ENCODE measurements at places on chromosomes 13 and 19.

DNA sequence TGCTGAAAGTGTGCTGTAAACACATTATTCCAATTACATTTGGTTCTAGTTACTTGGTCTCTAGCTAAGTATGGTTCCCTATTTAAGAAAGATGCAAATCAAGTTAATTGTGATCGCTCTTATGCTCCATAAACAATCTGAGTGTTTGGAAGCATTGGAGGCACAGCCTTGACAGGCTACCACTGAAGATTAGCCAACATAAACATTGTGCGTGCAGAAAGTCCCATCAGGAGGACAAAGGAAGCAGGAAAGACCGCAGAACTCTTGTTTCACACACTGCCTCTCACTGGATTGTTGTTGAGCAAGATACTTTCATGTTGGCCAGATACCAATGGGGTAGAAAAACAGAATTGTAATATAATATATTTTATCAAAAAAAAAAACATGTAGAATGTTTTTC, 814.4 kb downstream of the EFNB2 start:
- DNase-seq, result no peak

GRCh38 chr19:54364775-54365257, at the start of gene LAIR1:
TSS of gene LAIR1 (minus strand) at chr19:54364931. CDS start at chr19:54364804, 127 bp downstream.
- DNase-seq, result no peak

DNA sequence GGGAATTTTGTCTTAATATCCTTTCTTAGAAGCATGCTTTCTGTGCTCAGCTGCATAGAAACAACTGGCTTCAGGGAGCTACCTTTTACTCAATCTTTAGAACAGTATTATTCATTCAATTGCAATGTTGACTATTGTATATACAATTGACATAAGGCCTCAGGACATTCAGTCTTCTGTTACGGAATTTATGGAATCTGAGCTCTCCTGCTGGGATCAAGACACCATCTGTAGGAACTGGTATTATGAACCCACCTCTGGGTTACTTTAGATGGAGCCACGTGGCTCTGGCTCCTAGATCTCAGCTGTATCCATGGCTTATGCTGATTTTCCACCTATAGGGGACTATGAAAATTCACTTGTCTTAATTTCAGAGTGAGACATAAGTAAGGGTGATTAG, 716.2 kb upstream of the GPC6 start:
- no peak for DNase-seq

DNA sequence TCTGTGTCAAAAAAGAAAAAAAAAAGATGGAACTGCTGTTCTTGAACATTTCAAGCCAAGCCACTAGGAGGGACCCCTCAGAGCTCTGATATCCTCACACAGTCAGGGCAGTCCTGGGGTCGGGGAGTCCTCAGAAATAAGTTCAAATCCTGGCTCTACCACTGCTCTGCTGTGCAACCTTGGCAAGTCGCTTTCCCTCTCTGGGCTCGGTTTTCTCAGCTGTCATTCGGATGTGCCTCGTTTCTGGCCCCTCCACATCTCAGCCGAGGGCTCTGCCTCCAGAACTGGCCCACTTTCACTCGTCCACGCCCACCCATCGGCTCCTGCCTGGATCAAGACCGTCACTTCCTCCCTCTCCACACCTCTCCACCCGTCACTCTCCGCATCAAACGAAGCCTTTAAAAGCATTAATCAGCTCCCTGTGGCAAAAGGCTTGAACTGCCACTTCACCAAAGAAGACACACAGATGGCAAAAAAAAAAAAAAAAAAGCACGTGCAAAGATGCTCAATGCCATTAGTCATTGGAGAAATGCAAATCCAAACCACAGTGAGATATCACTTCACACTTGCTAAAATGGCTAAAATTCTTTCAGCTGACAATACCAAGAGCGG, 7.4 kb upstream of the ZNRF4 start:
- no peak for DNase-seq

DNA sequence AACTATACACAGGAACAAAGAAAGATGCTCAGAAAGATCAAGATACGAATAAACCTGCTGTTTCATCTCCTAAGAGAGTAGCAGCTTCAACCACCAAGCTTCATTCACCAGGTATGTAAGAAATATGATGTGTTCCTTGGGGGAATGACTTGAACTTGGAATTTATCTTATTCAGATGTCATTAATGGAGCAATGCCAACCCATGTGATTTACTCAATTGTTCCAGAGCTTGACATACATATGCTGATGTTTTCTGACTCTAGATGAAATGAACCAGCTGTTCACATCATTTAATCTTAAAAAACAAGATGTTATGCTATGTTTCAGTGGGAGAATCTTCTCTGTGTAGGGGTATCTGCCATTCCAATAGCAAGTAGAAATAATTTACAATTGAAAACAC, 270.9 kb downstream of the SLC7A1 start:
- no peak for DNase-seq

- no peak for DNase-seq
These were observed 21.6 kb upstream of the CCL25 start for GRCh38 chr19:8030960-8031359.

DNA sequence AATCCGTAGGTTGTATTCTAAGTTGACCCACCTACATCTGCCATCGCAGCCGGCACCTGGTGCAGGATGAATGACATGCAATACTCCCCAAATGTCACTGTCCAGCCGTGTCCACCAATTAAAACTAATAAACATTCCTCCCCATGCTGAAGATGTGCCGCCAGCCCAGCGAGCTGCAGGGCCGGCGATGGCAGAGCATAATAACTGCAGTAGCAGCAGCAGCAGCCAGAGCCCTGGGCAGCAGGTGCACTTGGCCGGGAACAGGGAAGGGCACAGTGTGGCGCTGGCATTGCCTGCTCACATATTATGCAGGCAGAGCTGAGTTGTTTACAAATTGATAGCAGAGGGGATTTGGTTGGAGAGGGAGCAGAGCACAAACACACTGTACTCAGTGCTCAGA, 754.9 kb downstream of the OLFM4 start:
- no peak for DNase-seq

- no peak for DNase-seq
These were observed 15.3 kb downstream of the ZAR1L start for GRCh38 chr13:32299893-32300292.

- DNase-seq, result no peak
These were observed 1.8 kb downstream of the PTGER1 start for GRCh38 chr19:14473073-14473977.

GRCh38 chr19:3625996-3626472, 556 bp downstream of the CACTIN start:
- no peak for DNase-seq

GRCh38 chr13:88895261-88895941, 1224.2 kb downstream of the SLITRK5 start:
- no peak for DNase-seq

GRCh38 chr13:103134271-103134670, 68.1 kb upstream of the SLC10A2 start:
- DNase-seq, result no peak

- no peak for DNase-seq
These were observed 102.1 kb downstream of the ATP8A2 start for GRCh38 chr13:25473864-25474263.

DNA sequence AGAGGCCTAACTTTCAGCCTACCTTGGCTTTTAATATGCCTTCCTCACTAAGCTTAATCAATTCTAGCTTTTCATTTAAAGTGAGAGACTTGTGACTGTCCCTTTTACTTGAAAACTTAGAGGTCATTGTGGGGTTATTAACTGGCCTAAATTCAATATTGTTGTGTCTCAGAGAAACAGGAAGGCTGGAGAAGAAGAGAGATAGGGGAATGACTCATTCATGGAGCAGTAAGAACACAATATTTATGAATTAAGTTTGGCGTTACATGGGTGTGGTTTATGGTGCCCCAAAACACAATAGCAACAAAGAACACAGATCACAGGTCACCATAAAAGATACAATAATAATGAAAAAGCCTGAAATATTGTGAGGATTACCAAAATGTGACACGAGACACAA, 612.1 kb downstream of the TBC1D4 start:
- DNase-seq, result no peak

DNA sequence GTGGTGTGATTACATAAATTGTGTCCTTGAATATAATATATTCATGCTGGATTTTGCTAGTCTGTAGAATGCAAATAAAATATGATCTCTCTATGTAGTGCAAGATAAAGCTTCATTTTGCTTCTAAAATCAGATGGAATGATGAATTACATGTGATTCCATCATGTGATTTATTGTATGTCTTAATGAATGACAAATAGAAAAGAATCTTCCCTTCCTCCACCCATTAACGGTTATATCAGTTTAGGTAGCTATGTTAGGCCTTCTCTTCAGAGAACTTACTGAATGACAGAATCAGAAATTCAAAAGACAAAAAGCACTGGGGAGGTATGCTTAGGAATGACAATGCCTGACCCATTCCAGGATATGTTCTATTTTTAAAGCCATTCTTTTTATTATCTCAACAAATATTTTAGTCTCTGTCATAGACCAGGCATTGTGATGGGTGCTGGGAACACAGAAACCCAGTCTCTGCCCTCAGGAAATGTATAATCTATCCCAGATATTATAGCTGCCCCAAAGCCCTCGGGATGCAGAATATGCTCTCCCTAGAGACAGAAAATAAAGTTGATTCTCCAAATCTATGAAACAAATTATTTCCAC, 90.6 kb downstream of the TEX26 start:
- DNase-seq, result no peak

GRCh38 chr19:48274173-48274572, 4.3 kb downstream of the ZNF114 start:
- DNase-seq, result no peak

DNA sequence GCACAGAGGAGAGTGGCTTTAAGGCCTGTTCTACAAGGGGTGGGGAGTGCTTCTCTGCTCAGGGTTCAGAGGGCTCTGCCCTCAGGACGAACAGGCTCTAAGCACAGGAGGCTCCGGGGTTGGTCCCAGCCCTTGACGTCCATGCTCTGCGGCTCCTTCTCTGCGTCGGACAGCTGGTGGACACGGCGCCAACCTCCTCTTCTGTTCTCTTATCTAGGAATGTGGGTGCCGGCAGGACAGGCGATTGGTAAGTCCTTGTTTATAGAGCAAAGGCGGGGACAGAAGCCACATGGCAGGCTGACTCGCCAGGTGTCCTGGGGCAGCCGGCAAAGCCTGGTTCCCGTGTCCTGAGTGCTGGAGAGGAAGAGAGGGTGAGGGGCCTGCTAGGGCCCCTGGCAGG, 8.4 kb upstream of the RPS15 start:
- no peak for DNase-seq

DNA sequence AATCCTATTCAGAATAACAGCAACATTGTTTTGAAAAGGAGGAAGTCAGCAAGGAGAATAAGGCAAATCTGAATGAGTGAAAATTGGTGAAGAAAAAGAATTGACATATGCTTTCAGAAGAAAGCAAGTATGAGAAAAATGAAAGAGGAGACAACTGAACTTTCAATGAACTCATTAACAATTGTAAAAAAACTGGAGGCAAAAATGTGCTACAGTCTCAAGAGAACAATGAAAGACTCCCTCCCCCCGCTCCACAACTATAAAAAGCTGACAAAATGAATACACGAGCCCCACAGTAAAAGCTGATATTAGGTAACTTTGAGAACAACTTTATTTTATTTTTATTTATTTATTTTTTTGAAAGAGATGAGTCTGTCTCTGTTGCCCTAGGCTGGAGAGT, 373.1 kb downstream of the DIAPH3 start:
- no peak for DNase-seq

GRCh38 chr19:46160233-46160775, 12.3 kb downstream of the IGFL2 start:
- no peak for DNase-seq

DNA sequence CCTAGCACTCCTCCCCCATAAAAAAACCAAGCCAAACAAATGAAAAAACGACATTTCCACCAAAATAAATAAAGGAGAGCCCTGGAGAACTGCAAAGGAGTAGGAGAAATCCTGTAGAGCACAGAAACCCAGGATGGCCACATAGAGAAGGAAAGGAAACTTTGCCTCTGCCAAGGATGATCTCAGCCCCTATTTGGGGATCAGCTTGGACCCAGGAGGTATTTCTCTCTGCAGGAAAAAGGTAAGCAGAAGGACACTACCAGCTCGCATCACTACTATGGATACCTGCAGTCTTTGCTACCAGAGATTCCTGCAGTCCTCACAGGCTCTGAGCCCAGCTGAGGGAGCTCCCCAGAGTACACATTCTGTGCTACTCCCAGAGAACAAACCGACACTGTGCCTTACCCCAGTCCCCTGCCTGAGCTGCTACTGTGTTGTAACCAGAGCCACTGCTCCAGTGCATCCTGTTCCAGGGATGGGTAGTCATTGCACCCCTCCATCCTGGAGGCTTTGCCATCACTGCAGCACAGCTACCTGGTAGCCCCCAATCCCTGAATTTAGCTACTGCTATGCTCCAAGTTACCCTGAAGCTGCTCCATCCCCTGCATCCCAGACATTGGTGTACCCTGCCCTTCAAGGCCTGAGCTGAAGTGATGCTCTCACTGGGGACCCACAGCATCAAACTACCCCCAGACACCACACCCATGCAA, 41.7 kb downstream of the VWA8 start:
- no peak for DNase-seq

- no peak for DNase-seq
These were observed 36.7 kb downstream of the INTS6 start for GRCh38 chr13:51416107-51416506.

DNA sequence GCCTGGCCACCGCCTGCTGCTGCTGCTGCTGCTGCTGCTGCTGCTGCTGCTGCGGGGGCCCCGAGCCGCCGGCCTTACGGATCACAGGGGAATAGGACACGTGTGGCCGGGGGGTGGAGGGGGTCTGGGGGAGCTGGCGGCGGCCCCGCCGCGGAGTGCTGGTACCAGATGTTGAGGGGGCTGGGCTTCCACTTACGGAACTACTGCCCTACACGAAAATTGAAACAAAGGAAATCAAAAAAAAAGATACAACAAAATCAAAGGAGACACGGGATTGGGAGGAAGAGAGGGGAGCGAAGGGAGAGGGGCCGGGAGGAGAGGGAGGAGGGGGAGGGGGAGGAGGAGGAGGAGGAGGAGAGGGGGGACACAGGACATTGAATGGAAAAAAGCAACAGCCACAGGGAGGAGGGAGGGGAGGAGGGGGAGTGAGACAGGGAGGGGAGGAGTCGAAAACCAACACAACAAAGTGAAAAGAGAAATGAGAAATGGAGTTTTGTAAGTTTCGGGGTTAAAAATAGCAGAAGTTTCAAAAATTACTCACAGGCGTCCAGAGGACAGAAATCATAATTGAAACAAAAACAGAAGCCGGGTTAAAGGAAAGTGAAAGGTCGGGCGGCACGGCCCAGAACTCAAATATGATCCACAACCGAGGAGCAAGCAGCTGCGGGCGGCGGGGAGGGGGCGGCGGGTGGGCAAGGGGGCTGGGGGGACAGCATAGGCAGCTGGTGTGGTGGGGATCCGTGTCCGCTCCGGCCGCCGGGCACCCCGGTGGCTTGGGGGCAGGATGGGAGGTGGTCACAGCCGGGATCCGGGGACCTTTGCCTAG, 57.8 kb downstream of the IER2 start:
- DNase-seq, result no peak

DNA sequence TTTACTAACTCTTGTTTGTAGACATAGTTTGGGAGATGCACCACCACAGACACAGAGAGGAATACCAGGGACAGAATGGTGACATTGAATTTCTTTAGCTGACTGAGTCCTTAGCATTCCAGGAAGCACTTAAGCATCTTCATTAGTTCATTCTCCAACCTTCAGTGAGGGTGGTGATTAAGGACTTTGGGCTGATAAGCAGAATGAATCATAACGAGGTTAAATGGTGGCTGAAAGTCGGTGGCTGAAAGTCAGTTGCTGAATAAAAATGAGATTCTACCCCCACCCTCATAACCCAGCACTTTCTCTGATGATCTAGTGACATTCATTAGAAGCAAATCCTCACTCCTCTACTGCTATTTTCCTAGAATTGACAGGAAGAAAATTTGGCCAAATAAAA, 10.6 kb downstream of the PCDH8 start:
- no peak for DNase-seq

- DNase-seq, result no peak
These were observed 17.1 kb downstream of the SHISA7 start for GRCh38 chr19:55426042-55426441.

Data from RCC 7860 (cell line).